K562 (cell line): ENCODE measurements at places on chromosomes 12 and 14.

DNA sequence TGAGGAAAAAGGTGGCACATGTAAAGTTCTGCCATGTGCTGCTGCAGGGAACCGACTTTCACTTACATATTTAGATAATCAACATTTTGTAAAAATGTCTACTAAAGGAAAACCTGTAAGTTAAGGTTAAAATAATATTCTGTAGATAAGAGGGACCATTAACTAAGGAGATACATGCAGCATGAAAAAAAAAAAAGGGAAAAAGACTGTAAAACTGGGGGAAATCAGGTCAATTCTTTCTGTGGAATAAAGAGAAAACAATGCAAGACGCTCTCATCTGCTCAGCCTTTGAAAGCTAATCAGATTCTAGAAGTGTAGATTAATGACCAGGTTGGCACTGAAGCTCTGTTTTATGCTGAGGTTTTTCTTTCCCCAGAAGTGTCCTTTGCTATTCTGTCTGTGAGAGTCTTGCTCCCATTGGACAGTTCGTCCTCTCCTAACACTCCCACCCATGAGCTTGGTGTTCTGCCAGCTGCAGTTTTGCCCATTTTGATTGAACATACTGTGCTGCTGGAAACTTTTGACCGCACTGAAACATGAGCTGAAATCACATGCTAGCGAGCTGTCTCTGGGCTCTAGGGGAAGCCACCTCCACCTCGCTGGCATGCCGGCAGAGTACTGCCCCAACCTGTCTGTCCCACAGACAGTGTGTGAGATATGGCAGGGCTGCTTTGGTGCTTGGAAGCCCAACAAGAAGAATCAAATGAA lies 39.7 kb downstream of the PPTC7 start:
- no peak for DNase-seq

GRCh38 chr12:119749666-119750065 lies 81.7 kb downstream of the PRKAB1 start:
- DNase-seq = no peak

- DNase-seq = no peak
Observed at GRCh38 chr14:73879027-73879426, 7.6 kb upstream of the ZNF410 start.

DNA sequence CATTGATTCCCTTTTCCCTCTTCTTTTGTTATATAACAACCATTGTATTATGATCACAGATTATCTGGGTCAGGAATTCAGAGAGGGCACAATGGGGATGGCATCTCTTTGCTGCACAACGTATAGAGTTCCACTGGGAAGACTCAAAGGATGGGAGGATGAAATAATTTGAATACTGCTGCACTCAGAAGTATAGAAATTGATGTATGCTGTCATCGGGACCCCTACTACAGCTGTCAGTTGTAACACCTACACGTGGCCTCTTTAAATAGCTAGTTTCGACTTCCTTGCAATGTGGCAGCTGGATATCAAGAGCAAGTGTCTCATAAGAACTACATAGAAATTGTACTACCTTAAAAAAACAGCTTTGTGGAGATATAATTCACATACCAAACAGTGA lies 408.1 kb downstream of the PDZRN4 start:
- no peak for DNase-seq

DNA sequence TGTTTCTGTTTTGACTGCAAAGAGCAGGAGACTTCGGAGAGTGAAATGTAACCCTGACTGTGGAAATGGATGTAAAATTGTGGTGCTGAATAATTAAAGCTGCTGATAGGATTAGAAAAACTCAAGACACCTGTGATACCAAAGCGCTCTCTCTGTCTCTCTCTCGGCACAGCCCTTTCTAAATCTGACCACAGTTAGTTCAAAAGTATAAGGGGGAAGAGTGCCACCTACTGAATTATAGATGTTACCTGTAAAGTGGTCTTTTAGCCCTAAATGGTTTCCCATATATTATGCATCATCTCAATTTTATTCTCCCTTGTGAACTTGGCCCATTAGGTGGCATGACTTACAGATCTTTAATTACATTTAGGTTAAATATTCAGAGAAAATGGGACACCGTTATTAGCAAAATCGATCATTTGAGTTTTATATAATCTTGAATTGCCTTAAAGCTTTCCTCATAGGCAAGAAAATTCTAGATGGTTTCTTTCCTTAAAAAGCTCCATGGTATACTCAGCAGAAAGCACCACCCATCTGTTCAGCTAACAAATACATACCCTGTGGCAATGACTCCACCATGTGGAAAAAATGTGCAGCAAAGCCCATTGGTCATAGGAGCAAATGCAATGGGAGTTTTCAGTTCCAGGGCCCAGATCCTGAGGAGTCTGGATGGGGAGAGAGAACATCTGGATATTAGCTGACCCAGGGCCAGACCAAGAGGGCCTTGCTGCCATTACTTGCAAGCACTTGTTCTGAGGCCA lies 18.1 kb downstream of the RFC5 start:
- peak; percentile 22 for DNase-seq

- no peak for DNase-seq
Observed at GRCh38 chr12:118063576-118064391, 2.8 kb upstream of the WSB2 start.

GRCh38 chr14:69879175-69880043 lies at the start of gene SMOC1:
Gene SMOC1, plus strand, starts transcription at chr14:69879416. Its CDS starts 263 bp downstream, at chr14:69879679.
- peak; percentile 8 for DNase-seq

DNA sequence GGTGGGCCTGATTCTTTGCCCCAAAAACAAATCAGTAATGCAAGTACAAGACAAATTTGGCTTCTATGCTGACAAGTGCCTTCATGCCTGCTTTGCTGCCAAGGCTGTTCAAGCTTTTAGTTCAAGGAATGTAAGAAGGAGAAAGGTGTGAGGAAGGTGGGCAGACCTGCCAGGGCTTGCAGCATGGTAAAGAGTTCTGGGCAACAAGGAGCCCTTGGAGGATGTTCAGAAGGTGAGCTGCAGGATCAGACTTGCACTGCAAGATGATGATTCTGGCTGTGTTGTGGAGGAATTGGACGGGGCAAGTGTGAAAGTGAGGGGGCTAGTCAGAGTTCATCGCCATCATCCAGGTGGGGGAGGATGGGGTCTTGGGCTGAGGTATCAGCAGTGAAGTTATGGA lies 167.9 kb downstream of the NUAK1 start:
- no peak for DNase-seq

DNA sequence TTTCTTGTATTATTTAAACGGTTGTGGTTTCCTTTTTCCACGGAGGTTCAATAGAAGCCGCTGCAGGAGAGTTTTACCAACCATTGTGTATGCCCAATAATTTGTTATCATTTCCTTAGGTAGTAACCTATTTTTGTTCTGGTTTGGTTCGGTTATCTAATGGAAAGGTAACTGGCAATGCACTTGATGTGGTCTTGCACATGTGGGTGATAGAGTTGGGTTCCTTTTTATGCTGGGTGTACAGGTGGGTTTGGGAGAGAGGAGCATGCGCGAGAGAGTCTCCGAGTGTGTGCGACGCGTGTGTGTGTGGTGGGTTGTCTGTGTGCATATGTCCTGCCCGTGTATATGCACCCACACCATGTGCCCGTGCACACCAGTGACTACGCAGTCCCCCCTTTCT lies 102.7 kb upstream of the FKBP4 start:
- no peak for DNase-seq

DNA sequence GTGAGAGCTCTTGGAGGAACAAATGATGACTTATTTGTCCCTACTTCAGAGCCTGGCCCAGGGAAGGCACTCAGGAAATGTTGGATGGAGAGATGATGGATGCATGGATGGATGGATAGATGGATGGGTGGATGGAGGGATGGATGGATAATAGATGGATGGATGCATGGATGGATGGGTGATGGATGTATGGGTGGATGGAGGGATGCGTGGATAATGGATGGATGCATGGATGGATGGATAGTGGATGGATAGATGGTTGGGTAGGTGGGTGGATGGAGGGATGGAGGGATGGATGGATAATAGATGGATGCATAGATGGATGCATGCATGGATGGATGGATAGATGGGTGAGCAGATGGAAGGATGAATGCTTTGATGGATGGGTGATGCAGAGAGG lies 23.2 kb downstream of the GPR68 start:
- DNase-seq = no peak

- no peak for DNase-seq
Observed at GRCh38 chr12:30840715-30841114, 85.8 kb upstream of the TSPAN11 start.

DNA sequence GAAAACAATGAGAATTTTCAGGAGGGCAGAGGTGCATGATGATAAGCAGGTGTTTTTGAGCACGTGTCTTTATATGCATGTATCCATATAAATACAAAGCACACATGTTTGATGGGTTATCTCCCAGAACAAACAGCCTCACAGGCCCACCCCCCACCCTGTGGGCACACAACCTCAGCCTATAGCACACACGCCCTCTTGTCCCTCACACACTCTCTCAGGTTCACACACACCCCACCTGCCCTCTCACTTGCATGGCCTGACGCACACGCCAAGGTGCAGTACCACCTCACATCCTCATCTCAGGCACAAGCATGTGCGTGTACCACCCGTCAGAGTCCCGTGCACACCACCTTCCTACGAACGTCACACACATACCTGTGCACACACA lies 8.6 kb upstream of the KRT8 start:
- DNase-seq = no peak

DNA sequence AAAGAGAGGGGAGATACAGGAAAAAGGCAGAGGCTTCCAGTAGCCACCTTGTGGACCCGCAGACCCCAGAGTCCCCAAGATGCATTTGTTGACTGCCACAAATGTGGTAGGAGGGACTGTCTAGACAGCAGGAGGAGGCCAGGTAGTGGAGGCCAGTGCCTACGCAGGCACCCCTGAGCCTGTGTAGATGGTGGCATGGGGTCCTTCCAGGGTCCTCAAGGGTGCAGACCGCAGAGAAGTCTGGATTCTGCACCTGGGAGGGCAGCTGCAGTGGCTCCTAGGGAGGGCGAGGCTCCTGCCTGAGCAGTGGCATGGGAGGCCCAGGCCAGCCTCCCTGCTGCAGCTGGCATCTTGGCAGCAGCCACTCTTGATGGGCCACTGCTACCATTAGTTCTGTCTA lies 119.7 kb downstream of the NTS start:
- no peak for DNase-seq

GRCh38 chr12:123919980-123920360 lies 52.7 kb downstream of the CCDC92 start:
- no peak for DNase-seq

DNA sequence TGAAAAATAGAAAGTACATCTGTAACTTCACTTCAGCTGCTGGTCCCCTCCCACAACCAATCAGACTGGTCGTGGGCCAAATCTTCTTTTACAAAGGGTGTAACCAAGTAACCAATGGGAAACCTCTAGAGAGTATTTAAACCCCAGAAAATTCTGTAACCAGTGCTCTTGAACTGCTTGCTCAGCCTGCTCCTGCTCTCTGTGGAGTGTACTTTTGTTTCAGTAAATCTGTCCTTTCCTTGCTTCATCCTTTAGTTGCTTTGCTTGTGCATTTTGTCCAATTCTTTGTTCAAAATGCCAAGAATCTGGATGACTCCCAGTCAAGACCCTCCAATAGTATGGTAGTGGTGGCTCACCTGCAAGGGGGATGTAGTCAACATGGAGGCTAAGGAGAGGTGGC lies 489.1 kb downstream of the FUT8 start:
- DNase-seq = no peak

DNA sequence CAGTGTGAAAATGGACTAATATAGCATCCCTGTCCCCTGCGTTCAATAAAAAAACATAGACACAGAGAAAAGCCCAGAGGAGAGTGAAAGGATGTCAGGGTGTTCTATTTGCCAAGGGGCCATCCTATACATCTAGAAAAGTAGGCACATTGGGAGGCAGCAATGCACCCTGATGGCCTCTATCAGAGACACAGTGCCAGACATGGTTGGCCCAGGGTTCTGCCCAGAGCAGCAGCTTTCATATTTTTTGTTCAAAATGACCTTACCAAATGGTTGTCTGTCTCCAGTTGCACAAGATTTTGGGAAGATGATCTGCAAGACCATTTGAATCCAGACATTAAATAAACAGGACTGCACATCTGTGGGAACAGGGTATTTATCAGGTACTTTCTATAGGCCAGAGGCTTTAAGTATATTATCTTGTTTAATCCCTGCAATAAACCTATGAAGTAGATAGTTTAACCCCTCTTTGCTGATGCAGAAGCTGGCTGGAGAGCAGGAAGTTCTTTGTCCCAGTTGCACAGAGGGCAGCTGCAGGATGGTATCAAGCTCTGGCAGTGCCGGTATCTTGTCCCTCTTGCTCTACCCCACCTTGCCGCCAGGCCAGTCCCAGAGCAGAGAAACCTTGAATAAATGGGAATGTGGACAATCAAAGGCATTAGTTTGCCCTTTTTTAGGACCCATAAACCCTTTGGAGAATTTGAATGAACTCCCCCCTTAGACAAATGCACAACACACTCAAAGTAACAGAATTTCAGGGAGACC lies 171.8 kb upstream of the PWP1 start:
- DNase-seq = no peak
